ENCODE measurements at places on chromosomes 7 and 10. TPM values are rescaled to one million over a fixed set of nuclear protein-coding genes. Genes with fewer than 3 reads are reported as not detected.

DNA sequence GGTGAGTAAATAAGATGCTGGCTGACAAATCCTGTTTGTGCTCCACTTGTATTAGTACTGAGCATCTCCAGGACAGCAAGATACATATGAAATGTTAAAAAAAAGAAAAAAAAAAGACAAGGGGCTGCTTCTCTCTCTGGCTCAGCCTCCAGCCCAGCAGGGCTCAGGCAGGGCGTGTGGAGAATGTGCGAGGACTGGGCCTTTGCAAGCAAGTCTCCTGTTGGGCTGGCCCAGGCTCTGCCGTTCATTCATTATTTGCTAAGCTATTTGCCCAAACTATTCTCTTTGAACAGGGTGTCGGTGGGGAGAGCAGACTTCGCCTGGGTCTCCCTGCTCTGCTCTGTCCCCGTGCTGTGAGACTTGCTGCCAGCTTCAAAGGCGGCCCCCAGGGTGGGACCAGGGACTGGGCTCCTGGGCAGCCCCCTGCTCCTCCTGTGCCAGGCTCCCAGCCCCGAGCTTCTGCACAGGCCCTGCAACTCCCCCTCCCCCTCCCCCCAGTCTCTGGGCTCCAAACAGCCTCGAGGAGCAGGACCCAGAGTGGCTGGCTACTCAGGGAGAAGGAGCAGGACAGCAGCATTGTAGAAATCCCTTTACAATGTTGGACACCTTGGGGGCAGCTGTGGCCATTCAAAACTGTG, 25.6 kb upstream of the MGMT start:
- DNase-seq, result no peak

Gene TMEM168
- 15.6 TPM for total RNA-seq

GRCh38 chr7:82729172-82730030, 285.8 kb upstream of the CACNA2D1 start:
- no peak for DNase-seq

GRCh38 chr7:5396999-5397663, 26.5 kb downstream of the TNRC18 start:
- peak; percentile 55 for DNase-seq

- no peak for DNase-seq
Measured at GRCh38 chr7:82477733-82478515, 34.3 kb upstream of the CACNA2D1 start.

DNA sequence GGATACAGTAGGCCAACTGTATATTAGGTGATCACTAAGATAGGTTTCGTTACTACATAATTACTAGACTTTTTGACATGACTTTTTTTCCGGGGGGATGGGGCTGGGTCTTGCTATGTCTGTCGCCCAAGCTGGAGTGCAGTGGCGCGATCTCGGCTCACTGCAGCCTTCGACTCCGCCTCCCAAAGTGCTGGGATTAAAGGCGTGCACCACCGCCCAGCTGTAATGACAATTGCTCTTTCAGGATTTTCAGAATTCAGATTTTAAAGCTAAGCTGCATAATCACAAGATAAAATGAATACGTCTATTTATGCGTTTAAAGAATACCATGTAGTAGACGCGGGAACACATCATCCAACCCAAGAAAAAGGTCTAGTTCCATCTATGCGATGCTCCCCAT, 982 bp downstream of the IDI1 start:
- DNase-seq, result no peak

Gene H2BK1
- total RNA-seq, result not detected

DNA sequence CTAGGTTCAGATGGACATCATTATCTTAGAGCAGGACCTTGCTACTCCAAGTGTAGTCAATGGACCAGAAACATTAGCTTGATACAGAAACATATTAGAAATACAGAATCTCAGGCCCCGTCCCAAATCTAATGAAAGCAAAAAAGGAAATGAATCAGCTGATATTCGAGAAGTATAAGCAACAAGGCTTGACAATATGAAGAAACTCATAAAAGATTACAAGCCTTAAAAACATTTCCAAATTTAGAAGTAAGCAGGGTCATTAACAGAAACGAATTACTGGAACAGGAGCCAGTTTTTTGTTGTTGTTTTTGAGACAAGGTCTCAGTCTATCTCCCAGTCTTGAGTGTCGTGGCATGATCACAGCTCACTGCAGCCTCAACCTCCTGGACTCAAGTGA, 40.5 kb upstream of the GSAP start:
- no peak for DNase-seq

DNA sequence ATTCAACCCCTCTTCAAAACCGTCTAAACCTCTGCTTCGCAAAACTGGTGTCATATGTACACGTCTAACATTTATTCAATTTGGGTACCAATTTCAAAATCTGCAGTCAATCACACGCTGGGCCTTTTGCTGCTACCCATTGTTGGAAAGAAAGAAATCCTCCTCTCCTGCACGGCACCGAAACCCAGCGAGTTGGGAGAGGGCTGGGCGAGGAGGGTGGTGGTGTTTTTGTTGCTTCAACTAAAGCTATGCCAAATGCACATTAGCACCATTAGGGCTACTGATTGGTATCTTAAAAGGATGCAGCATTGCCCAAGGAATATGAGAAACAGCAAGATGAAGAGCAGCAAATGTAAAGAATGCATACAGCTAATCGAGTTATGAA, 7.8 kb downstream of the EBF3 start:
- no peak for DNase-seq

GRCh38 chr10:43316988-43317387, 50.1 kb upstream of the RASGEF1A start:
- DNase-seq, result no peak

Gene SAP25
- total RNA-seq, result 2.4 TPM

DNA sequence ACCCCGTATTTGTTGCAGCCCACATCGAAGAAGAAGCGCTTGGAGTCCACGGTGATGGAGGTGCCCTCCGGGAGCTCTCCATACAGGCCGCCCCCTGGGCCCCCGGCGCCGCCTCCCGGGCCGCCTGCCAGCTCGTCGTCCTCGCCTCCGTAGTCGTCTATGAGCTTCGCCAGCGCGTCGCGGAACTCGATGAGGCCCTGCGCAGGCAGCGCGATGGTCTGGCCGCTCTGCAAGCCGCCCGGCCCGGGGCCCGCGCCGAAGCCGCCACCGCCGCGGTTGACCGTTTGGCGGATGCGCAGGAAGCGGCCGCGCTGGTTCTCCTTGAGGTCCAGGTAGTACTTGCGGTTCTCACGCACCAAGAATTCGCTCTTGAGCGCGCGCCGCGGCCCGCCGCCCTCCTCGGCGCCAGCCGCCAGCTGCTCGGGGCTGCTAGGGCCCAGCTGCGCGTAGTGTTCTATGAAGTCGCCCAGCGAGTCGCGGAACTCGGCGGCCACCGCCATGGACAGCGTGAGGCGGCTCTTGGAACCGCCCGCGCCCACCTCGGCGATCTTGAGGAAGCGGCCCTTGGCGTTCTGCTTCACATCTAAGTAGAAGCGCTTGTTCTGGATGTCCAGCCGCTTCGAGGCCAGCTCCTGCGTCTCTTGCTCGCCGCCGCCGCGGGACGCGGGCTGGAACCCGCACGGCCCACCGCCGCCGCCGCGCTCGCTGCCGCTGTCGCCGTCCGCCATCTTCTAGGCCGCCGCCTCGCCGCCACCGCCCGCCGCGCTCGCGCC, 523 bp downstream of the PURB start:
- no peak for DNase-seq

Gene HYAL4
- not detected for total RNA-seq

- no peak for DNase-seq
Measured at GRCh38 chr10:90180886-90181691, 479.7 kb downstream of the KIF20B start.

- DNase-seq, result no peak
Measured at GRCh38 chr7:150511048-150511447, 3.6 kb upstream of the GIMAP7 start.

Gene ENKUR
- not detected for total RNA-seq

Gene FOXK1
- total RNA-seq, result 27.1 TPM

Gene IKZF1
- 21.3 TPM for total RNA-seq

DNA sequence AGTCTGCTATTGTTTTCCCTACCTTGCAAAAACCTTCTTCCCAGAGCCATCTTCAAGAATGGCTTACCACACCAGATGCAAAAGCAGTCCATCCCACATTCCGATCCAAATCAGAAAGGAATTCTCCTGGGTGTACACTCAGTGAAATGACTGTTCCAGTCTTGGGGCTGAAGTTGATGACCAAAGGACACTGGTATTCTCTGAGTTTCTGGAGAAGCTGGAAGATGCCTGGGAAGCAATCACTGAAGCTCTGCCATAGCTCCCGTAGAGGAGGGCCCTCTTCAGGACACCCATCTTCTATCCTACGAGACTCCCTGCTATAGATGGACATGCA, 155.7 kb downstream of the LCOR start:
- no peak for DNase-seq

GRCh38 chr7:139718859-139719258, 58.9 kb downstream of the HIPK2 start:
- no peak for DNase-seq

Gene EDRF1
- 20.1 TPM for total RNA-seq

GRCh38 chr10:97858001-97858439, 8.4 kb downstream of the GOLGA7B start:
- no peak for DNase-seq

- no peak for DNase-seq
Measured at GRCh38 chr7:2354939-2355704, 495 bp downstream of the EIF3B start.

DNA sequence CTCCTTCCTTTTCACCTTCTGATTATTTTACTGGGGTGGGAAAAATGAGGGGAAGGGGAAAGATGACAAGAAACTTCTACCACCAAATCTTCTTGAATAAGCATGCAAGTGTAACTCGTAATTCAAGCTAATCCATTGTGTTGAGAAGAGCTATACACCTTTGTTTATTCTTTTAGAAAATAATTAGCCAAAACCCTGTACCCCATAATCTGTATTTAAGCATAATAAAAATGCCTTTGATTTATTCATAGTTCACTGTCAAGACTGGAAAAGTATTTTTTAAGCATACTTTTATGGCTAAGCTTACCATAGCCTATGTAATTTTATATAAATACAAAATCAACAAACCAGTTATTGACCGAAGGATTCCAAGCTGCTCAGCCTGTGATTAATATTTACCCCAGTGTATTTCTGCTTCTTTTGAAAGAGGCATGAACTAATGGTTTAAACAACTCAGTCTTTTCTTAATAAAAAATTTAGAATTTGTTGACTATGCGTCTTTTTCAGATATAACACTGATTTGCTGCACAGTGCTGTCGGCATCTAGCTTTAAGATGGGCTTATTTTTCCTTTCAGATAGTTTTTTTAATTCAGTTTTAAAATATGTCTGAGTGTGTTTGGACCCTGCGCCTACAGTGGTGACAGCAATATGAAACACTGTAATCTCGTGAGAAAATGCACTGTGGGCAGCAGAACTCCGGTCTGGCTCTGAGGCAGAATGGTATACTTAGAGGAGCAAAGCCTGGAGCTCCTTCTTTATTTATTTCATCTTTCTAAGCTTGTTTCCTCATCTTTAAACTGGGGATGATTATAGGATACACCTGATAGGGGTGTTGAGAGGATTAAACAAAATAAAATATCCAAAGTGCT, 238.8 kb upstream of the LRGUK start:
- no peak for DNase-seq

Gene OR13A1
- not detected for total RNA-seq

DNA sequence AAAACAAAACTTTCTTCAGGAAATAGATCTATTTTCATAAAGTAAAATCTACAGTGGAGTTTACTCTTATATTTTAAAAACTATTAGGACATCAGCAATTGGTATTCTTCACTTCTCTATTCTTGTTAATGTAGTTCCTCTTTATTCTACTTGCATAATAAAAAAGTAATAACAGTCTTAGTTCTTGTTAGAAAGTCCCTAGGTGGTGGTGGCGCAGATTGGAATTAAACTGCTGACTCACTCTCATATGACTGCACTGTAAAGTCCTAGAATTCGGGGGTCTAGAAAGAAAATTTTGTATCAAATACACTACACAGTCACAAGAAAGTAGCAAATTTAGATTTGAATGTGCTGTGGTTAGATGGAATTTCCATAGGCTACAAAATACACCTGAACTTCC, 44.6 kb upstream of the TES start:
- no peak for DNase-seq

DNA sequence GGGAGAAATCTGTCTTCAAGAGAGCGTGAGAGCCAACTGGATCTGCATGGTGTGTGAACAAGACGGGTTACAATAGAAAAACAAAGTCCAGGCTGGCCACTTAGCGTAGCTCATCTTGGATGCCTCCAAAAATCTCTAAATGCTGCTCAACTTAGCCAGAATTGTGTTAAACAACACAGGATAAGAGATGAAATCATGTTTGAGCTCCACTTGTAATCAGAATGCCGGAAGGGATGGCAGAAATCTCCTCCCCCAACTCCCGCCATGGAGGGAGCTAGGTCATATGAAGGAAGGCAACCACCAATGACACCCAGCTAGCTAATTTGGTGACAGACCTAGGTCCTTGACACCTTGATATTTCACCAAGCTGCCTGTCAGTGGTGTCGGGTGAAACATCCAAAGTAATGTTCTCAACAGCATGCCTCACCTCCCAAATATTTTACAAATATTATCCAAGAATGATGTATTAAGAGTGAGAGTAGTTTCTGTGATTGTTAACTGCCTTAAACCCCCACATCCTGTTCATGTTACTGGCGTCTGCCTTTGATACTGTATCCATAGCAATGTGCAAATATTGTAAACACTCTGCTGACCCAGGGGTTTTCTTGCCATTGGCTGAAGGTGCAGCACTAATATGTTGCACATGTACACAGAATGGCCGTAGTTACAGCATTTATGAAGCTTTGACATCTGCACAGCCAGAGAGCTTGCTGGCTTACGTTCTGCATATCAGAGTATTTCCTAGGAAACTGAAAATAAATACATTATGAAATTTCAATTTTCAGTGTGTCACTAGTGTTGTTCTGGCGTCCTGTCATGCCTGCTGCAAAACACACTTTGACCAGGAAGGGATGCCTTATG, 25.8 kb downstream of the TMEM254 start:
- DNase-seq, result no peak
